ENCODE measurements at places on chromosomes 3 and 15.
A peak's percentile ranks its signal among the peaks of the same experiment; 100 is the strongest.

DNA sequence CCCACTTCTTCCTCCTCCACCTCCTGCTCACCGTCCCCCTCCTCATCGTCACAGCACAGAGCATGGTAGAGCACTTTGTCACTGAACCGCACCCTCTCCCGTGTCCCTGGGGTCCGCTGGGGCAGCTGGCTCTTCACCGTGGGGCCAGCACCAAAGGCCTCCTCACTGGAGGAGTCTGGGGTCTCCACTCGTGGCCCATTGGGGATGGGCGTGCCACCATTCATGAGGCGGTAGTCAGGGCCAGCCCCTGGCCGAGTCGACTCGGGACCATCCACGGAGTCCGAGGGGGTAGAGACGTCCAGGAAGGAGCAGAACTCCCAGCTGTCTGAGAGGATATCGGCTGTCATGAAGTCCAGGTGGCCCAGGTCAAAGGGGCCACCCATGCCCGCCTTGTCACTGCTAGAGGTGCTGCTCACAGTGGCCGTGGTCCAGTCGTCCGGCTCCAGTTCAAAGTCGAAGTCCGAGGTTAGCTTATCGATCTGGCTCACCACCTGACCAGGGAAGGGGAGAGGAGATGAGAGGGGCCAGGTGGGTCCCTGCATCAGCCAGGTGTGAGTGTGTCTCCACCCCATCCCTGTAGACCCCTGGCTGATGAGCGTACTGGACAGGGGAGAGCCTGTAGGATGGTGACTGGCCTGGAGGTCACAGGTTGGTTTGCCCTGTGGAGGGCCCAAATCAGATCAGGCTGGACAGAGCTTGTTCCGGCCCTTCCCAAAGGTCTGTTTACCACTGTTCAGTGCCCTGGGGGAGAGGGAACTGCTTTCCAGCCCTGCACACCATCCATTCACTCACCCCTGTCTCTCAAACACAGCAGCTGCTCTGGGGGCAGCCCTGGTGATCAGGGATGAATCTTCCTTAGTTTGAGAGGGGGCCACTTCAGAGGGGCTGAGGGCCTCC is 12.8 kb downstream of the INSYN1 start:
- no peak for DNase-seq

DNA sequence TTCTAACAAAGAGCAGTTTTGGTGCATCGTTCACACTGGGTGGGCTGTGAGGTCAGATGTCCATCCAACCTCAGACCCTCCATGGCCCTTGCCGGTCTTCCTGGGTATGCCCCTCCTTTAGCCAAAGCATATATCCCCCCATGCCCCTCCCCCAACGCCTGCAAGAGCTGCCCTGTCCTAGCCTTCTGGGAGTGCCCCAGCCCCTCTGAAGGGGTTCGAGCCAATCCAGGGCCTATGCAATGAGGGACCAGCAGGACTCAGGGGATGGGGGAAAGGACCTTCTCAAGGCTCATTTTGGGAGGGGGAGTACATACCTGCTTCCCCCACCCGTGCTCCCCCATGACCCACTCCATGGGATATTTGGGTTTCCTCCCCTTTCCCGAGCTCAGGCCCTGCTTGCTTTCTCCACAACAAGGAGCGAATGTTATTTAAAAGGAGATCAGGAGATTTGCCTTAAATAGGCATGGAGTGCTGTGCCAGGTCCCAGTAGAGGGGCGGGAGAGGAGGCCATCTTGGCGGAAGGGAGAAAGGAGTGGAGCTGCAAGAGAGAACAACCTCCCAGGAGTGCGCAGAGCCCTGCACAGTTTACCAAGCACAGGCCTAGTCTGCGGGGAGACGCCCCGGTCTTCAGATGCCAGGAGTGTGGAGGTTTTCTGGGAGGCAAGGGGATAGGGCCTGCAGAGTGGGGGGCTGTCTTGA is 18.2 kb downstream of the PIF1 start:
- no peak for DNase-seq

- DNase-seq, result no peak
These were observed 611.3 kb downstream of the SI start for GRCh38 chr3:164467007-164467406.

DNA sequence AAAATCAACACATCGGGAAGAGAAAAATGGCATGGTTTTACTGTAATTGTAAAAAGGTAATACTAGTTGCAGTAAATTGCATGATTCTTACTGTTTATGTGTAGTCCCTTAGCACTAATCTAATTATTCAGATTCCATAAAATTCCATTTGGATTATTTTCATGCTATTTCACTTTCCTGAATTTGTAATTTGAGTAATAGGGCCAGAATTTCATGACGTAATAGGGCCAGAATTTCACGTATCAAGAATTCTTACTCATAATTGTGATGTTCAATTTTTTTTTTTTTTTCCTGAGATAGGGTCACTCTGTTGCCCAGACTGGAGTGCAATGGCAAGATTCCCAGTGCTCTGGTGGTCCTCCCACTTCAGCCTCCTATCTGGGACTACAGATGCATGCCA is 2.9 kb upstream of the U2SURP start:
- DNase-seq, result no peak

DNA sequence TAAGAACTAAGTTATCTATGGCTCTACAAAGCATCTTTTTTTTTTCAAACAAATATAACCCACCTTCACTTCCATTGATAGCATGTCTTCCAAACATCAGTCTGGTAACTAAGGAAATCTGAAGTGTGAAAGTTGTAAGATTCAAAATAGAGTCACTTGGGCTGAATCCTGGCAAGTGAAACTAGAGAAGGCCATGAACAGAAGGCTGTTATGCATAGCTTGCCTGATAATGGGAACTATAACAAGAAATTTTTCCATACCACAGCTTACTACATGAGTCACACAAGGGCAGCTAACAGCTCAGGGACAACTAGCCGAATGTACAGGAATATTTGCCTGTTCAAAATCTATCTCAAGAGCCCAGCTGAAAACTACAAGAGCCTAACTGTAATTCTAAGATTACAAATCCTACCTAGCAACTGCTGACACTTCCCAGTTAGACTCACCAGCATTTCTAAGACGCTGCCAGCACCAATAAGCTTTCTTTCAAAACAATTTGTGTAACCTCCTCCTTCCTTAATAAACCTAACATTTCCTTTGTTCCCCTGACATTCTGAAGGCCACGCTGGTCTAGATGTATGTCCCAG is 1066.5 kb downstream of the PLOD2 start:
- DNase-seq, result no peak

- DNase-seq, result no peak
These were observed 21.4 kb downstream of the TPRA1 start for GRCh38 chr3:127569160-127569559.

GRCh38 chr3:9808345-9809037 is 1.6 kb upstream of the TTLL3 start:
- DNase-seq, result no peak

GRCh38 chr3:114624047-114624445 is 330.2 kb downstream of the TIGIT start:
- peak; percentile 48 for DNase-seq

DNA sequence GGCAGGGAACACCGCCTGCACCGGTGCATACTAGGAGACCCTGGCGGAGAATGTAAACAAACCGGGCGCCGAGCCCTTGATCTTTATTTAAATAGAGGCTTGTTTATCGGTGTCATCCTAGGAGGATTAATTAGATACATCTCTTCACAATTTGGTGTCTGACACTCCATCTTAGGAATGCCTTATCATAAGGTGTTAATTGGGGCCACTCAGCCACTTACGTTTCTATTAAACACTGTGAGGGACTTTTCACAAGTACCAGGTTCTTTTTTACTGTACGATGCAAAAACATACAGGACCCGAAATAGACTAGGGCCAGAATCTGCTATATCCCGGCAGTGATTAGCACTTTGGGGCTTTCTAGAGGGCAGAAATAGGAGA is 8.0 kb downstream of the EOMES start:
- no peak for DNase-seq

DNA sequence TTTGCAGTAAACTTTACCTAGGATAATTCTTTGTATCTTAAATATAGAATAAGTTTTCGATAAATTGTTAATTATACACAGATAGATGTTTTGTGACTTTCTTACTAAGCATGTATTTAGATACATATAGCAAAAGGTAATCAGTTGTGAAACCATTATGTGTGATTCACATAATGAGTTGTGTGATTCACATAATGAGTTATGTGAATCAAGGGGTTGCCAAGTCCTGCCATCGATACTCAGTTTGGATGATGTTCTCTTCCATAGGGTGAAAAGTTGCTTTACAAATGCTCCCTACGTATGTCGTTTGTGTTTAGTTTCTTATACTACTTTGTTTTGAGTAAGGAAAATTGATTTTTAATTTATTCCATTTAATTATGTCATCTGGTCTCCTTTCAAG is 682.1 kb downstream of the MECOM start:
- DNase-seq, result no peak

DNA sequence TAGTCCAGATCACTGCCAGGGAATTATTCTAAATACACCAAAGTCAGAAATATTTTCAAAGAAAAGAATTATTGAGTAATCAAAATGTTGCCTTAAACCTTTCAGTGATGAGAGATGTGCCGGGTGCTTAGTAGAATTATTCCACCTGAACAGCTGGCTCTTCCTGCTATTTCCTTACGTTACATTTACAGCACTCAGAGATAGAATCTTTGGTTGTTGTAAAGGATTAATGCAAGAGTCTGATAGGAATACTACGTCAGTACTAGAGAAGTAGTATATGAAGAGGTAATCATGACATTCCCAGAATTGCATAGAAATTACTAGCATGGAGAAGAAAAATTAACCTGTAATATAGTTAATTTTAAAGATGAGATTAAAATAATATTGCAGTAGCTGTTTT is 50.9 kb upstream of the ZDHHC23 start:
- DNase-seq, result no peak

- no peak for DNase-seq
These were observed 2.9 kb upstream of the PSMA4 start for GRCh38 chr15:78537266-78537905.

DNA sequence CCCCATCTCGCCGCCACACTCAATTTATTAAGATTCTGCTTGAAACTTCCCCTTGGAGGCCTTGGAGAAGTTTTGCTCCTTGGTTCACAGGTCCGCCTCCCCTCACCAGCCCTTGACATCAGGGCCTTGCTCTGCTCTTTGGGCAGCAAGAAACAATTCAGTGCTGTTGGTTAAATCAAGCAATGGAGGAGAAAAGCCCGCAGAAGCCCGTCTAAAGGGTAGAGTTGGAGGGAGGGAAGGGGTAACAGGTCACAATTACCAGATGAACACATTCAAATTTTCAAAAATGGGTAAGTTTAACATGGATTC is 429 bp downstream of the PARP9 start:
- DNase-seq, result no peak

- no peak for DNase-seq
These were observed 55.5 kb upstream of the ZBED2 start for GRCh38 chr3:111650378-111651275.

All from left ventricle myocardium inferior (tissue), 1 donor.